Stimulated activated CD4-positive, alpha-beta T cell treated with anti-CD3 and anti-CD28 coated beads, Interleukin-2, amount 100 ng/mL, for 4 hours (primary cell): ENCODE measurements at places on chromosomes 4 and X.

DNA sequence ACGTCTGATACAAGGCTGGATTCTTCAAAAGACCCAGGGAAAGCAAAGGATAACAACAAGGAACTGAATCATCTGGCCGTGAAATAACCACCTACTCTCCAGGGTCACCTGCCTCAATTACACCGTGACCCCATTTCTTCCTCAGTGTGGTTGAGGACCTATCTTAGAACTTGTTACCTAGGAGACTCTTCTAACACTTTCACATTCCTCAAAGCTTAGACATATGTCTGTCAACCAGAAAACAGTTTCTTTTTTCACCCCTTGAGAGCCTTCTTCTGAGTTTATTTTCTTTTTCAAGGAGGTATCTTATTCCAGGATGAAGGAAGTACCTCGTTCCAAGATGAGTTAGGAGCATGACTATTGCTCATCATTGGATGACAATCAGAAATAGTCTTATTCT is 337.8 kb downstream of the ARHGAP24 start:
- no peak for DNase-seq

- DNase-seq, result no peak
These were observed 291.0 kb upstream of the STS start for GRCh38 chrX:6856471-6856870.

GRCh38 chr4:73223258-73223650 is 35.3 kb downstream of the ANKRD17 start:
- DNase-seq, result no peak

DNA sequence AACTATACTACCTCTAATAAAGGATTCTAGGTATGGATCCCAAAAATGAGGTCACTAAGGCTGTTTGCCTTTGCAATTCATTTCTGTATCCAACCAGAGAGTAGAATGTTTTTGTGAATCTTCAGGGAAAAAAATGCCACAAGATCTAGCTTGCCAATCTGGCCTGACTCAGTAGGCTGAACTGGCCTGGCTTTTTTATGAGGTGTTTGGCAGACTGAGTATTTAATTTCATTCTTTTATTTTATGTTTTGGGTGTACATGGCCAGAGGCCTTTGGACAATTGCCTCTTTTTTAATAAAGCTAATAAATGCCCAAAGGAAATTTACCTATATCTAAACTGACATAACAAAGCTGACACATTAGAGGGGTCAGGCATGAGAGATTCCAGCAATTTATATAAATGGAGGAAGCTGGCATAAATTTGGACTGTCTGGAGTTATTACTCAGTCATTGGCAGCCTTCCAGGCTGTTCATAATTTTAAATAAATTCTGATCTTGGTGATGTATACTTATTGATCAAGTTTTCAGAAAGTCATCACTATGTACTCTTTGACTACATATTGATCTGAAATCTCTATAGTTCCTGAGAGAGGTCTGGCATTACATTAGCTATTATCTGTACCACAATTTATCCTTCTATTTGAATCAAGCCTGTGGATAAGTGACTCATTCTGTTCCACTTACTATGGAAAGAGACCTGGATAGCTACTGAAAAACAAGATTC is 376.4 kb upstream of the NOCT start:
- no peak for DNase-seq

GRCh38 chr4:37389366-37389765 is 144.8 kb downstream of the NWD2 start:
- no peak for DNase-seq
